ENCODE measurements at places on chromosomes 6 and 20. TPM values are rescaled to one million over a fixed set of nuclear protein-coding genes. Genes with fewer than 3 reads are reported as not detected.
A peak's percentile ranks its signal among the peaks of the same experiment; 100 is the strongest.

GRCh38 chr6:20710341-20710740, 176.1 kb downstream of the CDKAL1 start:
- no peak for DNase-seq

- DNase-seq = no peak
Measured at GRCh38 chr20:47926731-47927130, 141.4 kb upstream of the SULF2 start.

Gene ADGRF5
- total RNA-seq = 8.0 TPM

- no peak for DNase-seq
Measured at GRCh38 chr6:166348305-166348949, 6.1 kb upstream of the SFT2D1 start.

- DNase-seq = no peak
Measured at GRCh38 chr6:79671600-79672266, 40.6 kb downstream of the SH3BGRL2 start.

- DNase-seq = no peak
Measured at GRCh38 chr6:121503589-121503991, 68.1 kb downstream of the GJA1 start.

- no peak for DNase-seq
Measured at GRCh38 chr20:17823409-17824144, 123.8 kb downstream of the BANF2 start.

- DNase-seq = no peak
Measured at GRCh38 chr6:134176264-134176975, 124.0 kb upstream of the SLC2A12 start.

DNA sequence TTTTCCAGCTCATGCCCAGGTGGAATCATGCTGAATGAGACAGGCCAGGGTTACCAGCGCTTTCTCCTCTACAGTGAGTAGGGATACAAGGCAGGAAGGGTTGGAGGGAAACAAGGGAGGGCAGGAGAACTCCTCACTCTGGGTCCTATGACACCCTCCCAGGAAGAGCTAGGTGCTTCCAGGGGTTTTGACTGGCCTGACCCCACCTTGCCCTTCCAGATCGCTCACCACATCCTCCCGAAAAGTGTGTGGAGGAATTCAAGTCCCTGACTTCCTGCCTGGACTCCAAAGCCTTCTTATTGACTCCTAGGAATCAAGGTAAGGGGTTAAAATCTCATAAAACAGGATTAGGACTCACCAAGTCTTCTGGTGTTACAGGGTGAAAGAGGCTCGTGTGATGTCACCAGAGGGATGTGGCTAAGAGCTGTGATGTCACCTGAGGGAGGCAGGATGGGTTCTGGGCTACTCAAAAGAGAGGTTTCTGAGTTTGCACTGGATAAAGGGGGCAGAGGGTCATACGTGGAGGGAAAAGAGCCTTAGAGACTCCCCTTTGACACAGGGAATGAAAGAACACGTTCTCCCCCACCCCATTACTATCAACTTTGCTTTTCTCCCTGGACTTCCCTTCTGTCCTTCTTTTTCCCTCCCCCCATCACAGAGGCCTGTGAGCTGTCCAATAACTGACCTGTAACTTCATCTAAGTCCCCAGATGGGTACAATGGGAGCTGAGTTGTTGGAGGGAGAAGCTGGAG, 1.9 kb downstream of the APOM start:
- DNase-seq = no peak

DNA sequence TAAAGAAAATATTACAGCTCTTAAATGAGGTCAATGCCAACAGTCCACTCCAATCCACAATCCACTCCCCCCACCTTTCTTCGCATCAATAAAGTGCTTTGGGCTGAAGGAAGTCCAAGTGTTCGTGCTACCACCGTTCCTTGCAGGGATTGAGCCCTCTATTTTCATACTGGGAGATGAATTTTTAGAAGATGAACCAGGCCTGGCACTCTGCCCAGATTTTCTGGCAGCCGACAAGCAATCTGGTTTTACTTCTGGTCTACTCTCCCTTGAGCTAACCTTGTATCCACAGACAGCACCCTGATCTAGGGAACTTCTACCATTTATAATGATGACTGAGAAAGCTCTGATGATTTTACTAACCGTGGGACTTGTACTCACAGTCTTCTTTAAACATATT, 72.3 kb downstream of the BTBD9 start:
- peak; percentile 24 for DNase-seq

DNA sequence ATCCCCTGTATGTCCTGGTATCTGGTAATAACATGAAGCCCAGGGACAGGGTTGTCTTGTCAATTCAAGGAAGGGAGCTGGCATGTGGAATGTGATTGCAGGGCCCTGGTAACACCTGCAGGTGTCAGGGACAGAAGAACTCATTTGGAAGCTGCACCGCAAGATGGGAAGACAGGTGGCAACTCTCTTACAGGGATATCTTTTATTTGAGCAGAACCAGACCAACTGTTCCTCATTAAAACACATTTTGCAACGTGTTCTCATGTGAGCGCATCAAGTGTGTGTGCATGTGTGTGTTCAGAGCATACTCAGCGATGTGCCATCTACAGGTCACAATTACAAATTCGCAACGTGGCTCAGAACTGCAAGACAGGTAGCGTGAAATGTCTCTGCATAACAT, 370.9 kb upstream of the SOX4 start:
- DNase-seq = no peak

DNA sequence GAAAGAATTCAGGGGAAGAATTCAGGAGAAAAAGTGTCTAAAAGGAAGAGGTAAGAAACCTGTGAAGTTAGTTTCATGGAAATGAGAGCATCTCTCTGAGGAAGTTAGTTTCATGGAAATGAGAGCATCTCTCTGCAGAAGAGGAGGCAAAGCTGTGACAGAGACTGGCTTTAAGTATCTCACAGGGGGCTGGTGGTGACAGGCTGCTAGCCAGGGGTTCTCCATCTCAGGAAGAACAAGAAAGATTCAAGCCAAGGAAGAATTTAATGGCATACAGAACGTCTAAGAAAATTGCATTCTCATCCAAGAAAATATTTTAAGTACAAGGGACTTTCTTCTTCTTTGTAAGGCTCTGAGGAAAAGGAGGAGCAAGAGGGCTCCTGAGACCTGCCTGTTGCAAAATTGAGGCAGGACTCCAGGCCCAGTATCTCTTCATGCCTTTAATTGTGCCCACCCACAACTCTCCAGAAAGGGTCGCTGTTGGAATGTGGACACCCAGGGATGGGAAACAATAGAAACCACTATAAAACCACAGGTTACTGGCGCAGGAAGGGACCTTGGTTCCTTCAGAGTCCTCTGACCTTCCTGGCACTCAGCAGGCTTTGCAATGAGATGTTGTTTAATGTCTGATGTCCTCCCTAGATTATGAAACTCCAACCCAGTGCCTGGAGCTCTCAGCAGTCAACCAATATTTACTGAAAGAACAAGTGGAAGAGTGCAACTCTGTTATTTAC, 136.8 kb downstream of the FNDC1 start:
- DNase-seq = no peak

Gene GNMT
- not detected for total RNA-seq

GRCh38 chr6:5624256-5624655, 362.9 kb downstream of the FARS2 start:
- DNase-seq = no peak

Gene EFCAB8
- total RNA-seq = not detected

Gene PROCR
- total RNA-seq = 4.7 TPM

- no peak for DNase-seq
Measured at GRCh38 chr6:6585003-6585311, 3.6 kb upstream of the LY86 start.

GRCh38 chr20:56631318-56631989, 2.3 kb downstream of the TFAP2C start:
- DNase-seq = no peak

DNA sequence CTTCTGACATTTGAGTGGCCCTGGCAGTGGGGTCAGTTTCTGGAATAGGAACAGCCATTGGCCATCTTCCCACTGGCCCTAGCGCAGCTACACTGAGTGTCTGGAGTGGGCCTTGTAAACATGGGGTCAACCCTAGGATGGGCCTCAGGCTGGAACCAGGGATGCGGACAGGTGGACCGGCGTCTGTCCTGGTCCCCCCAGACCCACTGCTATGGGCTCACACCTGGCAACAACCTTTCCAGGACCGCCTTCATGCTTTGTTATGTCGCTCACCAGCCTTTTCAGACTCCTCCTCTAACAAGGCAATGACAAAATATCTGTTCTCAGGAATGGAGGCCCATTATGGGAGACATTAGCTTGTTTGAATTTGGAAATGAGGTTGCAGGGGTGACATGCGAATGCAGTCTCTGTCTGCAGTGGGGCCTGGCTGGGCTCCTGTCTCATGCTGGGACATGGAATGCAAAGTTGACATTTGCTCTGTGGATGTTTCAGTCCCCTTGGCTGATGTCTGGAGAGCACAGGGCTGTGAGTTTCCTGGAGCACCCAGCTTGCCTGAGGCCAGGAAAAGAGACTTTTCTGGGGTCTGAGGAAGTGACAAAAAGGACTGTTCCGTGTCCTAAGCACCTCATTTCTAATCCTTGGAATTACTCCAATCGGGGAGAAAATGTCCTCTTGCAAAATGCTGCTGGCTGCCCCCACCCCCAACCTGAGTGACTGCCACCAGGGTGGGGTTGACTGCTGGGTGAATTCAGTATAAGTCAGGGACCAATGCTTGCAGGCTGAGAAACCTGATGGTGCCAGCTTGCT, 98.7 kb upstream of the PMEPA1 start:
- DNase-seq = no peak

Gene RSPH9
- total RNA-seq = 6.2 TPM

DNA sequence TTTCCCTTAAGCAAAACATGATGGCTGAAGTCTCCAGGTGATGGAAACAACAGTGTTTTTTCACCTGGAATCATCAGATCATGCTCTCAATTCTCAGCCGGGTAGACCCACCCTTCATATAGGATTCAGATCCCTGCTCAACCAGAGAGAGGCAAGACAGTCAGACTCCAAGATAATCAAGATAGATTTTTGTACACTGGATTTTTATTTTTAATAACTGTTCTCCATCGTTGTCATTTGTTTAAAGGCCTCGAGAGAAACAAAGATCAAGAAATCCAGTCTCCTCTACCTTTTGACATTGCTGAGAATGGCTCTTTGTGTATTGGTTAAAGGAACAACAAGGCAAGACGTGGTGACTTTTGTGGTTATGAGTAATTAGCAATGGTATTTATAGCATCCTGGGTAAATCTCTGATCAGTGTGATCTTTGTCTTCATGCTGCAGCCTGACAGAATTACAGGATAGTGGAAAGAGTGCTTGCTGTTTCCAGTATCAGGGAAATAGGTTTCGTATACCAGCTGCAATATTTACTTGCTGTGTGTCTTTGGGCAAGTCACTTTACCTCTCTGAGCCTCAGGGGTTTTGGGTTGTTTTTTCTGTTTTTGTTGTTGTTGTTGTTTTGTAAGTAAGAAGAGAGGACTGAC, 29.9 kb downstream of the ID4 start:
- DNase-seq = no peak

DNA sequence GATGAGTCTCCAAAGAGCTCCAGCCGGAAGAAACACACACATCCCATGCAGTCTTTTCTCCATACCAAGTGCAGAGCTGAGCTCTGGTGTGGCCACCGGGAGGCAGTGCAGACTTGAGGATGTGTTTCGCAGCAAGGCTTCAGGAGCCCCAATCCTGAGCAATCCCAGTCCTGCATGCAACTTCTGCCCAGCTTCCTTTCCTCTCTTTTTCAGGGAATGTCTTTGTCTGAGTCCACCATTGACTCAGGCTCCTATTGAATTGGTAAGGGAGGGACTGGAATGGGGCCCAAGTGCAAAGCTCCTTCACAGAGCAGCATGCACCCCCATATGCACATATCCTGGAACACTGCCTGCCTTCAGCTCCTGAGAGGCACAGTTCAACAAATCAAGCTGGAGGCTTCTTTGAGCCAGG, 50.5 kb upstream of the ASIP start:
- peak; percentile 70 for DNase-seq

DNA sequence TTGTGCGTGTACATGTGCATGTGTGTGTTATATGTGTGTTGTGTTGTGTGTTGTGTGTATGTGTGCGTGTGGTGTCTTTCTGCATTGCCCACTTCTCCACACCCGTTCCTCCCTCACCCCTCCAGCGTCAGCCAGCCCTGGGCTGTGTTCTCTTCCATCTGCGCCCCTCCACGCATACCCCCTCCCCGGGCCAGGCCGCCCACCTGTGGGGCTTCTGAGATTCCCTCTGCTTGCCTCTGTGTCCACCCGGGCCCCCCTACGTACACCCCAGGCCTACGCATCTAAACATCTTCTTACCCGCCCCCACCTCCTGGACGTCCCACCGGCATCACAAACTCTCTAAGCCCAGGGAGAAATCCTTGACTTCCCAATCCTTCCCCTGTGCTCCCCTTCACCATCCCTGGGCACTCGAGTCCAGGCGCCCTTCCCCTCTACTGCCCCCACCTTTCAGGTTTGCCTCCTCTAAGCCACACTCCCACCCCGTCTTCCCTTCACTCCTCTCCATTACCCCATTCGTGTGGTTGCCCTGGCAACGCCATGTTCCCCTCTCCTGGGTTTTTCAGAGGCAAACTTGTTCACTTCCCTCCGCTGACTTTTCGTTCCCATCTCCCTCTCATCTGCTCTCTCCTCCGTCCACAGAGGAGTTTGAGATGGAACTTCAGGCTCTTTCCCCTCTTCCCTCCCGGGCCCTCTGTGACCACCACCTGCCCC, 81.7 kb upstream of the NNAT start:
- no peak for DNase-seq

Gene LZTS3
- total RNA-seq = 12.0 TPM

DNA sequence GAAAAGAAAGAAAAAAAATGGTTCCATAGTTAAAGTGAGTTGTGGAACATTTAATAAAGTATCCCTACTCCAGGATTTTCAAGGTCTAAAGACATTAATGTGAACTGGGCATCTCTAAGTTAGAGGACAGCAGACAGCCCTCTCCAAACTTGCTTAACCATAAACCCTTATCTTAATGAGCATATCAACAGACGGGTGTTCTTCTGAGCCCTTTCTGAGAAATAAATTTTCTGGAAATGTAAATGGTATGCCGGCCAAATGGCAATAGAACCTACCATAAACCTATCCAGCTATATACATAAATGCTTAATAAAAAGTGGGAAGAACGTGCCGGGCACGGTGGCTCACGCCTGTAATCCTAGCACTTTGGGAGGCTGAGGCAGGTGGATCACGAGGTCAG, 12.5 kb downstream of the SLC18B1 start:
- no peak for DNase-seq

Gene BEND3
- 6.2 TPM for total RNA-seq

Gene ARMC12
- 0.47 TPM for total RNA-seq

- no peak for DNase-seq
Measured at GRCh38 chr20:59746155-59746554, 141.8 kb downstream of the PHACTR3 start.

DNA sequence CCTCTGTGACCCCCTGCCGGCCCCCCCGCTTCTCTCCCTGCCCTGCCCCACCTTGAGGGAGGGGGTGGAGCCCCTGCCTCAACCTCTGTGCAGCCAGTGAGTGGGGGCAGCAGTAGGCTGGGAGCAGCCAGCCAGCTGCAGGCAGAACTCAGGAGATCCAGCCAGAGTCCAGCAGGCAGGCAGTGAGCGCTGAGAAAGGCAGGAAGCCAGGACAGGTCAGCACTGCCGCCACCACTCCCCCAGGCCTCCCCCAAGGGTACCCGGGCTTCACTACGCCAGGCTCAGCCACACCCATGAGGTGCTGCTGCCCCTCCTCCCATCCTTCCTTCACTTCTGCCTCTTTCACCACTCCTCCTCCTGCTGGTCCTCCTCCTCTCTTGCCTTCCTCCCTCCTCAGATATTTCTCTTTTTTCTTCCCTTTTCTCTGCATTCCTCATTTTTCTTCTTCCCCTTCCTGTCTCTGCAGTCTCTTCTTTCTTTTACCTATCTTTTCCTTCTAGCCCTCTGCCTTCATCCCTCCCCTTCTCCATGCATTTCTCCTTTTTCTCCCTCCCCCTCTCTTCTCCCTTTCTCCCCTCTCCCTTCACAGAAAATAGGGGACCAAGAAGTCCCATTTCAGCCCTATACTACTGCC, 11.5 kb downstream of the TMEM63B start:
- no peak for DNase-seq

Gene TNFRSF6B
- not detected for total RNA-seq

All from occipital lobe (tissue), 3 donors.